Activated CD8-positive, alpha-beta memory T cell treated with anti-CD3 and anti-CD28 coated beads, Interleukin-2, amount 50 U/mL, for 4 hours (primary cell): ENCODE measurements at places on chromosomes 16 and 17.

GRCh38 chr17:80724775-80725266 is 180.2 kb downstream of the RPTOR start:
- DNase-seq = no peak

GRCh38 chr16:51382940-51383339 is 231.9 kb upstream of the SALL1 start:
- DNase-seq = no peak

DNA sequence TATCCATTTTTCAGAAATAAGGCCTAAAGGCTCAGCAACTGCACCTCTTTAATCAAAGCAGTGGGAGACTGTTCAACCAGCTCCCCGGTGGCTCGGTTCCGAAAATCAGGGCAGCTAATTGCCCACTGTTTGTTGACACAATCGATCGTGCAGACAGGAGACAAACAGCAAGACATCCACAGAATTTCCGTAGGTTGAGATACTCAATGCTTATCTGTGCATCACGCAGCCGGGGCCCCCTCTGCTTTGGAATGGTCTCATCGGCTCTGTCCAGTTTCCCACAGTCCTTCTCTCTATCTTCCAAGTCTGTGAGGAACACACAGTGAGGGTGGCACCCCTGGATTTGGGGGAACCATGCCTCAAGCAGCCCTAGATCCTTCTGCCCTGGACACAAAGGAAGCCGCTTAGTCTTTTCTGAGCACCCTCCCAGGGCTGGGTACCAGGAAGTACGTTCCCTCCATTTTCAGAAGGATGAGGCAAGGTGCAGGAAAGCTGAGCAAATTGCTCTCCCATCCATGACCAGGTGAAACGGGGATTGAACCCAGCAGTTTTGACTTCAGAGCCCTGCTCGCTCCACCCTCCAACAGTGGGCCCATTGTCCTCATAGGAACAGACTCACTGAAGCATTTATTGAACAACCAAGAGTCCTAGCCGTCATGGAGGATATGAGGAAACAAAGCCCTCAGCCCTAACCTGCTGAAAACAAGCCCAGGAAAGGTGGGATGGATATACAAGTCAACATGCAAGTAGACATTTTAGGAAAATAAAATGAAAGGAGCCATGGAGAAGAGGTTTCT is 70.7 kb downstream of the C16orf95 start:
- no peak for DNase-seq

DNA sequence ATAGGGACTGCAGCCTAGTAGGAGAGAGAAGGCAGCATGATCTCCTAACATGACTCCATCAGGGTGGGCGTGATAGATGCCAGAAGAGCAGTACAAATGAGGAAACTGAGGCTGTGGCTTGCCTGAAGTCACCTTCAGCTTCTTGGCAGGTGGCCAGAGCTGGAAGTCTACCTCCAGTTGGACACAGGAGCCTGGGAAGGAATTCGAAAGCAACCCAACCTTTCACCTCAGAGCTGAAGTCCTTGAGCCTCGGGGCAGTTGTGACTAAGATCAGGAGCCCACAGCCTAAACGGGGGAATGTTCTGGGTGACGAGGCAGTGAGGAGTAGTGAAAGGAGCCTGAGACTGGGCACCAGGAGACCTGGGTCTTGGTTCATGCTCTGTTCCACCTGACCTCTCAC is 9.4 kb upstream of the SLC52A1 start:
- DNase-seq = no peak

DNA sequence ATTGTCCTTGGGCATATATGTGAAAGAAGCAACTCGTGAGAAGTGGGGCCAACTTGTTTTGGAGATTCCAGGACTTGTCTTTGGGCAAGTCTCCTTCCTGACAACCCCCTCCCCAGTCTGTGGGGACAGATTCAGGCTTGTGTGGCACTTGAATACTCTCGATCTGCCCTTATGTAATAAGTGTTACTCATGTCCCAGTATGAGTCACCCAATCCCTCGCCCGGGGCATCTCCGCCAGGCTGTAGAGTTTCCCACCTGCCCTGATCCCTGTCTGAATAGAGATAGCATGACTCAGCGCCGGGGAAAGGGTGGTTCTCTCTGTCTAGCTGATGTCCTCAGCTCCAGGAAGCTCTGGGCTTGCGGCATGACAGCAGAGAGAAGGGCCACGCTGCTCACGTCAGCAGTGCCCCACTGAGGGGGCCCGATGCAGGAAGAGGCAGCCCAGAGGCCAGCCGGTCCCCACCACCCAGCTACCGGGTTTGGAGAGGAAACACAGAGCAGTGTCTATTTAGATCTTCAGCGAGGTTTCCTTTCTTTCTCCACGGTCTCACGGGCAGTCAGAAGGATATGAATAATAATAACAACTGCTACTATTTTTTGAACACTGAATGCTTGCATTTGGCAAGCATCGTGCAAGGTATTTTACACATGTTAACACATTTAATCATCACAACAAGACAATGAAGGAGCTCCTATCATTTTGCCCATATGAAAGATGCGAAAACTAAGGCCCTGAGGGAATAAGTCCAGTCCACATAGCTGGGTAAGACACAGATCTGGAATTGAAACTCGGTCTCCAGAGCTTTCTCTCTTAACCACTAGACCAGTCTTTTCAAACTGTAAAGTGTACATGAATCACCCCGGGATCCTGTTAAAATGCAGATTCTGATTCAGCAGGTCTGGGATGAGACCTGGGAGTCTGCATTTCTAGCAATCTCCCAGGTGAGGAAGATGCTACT is 426.7 kb upstream of the MAF start:
- DNase-seq = peak; percentile 26

- no peak for DNase-seq
Measured at GRCh38 chr17:64213995-64214811, 48.9 kb downstream of the TEX2 start.

GRCh38 chr16:81973737-81974136 is 37.5 kb downstream of the SDR42E1 start:
- DNase-seq = no peak

GRCh38 chr16:87697792-87698191 is 68.0 kb downstream of the KLHDC4 start:
- DNase-seq = no peak

- no peak for DNase-seq
Measured at GRCh38 chr17:18949566-18949965, 2.4 kb upstream of the SLC5A10 start.
